ENCODE measurements at places on chromosomes 7 and 10. TPM values are rescaled to one million over a fixed set of nuclear protein-coding genes. Genes with fewer than 3 reads are reported as not detected.

DNA sequence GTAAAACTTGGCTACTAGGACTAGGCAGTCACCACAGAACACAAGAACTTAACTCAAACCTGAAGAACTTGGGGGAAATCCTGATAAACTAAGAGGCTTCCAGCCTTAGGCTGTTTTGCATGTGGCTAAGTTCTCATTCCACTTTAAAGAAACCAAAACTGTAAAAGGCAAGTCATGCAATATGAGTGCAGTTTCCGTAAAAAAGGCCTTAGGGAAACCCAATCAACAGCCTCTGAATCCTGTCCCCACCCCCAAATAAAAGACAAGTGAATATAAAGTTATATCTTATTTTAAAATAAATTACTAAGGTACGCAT lies 95.1 kb downstream of the USP6NL start:
- no peak overlapping the region for H3K4me3 ChIP-seq
- H3K4me1 ChIP-seq: no peaks in the 10 kb centered on the region
- no peaks in the 10 kb centered on the region for H3K36me3 ChIP-seq
- DNase-seq: no peak
- H3K27me3 ChIP-seq: no peaks in the 10 kb centered on the region

CLCN1 gene
- total RNA-seq: not detected

GRCh38 chr7:138170959-138171703 lies 94.9 kb downstream of the AKR1D1 start:
- no peak overlapping the region for H3K27ac ChIP-seq
- no peaks in the 10 kb centered on the region for H3K27me3 ChIP-seq
- H3K4me1 ChIP-seq: no peaks in the 10 kb centered on the region
- H3K36me3 ChIP-seq: no peaks in the 10 kb centered on the region
- no peak overlapping the region for H3K4me3 ChIP-seq
- DNase-seq: no peak

ODAD2 gene
- total RNA-seq: 1.1 TPM
